Myocyte (in vitro differentiated cells): ENCODE measurements at places on chromosomes 2 and 18. TPM values are rescaled to one million over a fixed set of nuclear protein-coding genes. Genes with fewer than 3 reads are reported as not detected.

DNA sequence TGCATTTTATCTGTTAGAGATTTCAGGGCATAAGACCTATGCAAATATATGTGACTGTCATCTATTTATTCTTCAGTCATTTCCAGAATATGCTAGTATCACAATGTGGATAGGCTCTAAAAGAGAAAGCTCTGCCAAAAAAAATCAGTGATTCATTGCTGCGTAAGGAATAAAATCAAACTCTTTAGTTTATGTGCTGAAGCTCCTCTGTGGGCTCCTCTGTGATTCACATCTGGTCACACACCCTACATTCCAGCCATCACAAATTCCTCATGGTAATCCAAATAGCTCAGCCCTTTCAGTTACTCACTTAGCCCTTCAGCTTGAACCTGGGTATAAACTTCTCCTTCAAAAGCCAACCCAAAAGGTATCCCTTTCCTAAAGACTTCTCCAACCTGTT is 21.4 kb downstream of the DLGAP1 start:
- DNase-seq: no peak

DNA sequence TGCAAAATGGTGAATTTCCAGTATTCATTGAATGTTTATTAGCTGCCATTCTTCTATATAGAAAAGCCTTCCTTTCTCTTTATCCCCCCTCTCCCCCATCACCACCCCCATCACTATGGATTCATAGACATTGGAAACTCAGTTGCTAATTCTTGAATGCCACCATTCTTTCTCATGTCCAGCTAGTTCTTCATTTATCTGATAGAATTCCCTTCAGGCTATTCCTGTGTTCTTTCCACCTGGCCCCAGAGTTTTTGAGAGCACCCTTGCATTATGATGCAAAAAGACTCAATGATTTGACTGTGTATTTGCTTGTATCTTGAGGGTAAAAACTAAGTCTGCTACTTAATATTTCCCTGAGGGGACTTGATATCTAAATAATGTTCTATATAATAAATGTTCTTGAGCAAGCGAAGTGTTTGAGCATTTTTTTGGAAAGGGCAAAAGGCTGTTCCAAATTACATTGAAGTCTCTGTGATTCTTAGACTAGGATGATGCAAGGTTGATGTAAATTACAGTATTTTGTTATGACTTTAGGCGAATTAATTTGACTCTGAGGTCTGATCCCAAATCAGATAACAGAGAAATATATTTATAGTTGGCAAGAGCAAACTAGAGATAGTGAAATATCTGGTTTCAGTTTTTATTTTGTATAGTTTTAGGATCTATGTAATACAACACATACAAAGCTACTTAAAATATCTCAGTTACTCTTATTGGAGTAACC is 18.8 kb upstream of the SOS1 start:
- no peak for DNase-seq

DNA sequence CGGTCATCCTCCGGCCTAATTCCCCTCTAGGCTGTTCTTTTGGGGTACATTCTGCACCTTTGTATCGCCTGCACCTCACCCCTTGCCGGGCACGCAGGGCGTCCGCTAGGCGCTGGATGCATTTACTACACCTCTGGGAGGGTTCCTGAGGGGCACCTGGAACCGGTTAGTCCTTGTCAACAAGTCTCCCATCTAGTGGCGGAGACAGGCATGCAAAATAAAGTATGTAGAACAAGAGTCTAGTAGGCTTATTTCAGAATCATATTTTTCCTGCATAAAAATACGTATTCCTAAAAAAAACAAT is 705 bp upstream of the TEX261 start:
- DNase-seq: no peak

TTC21B gene
- 15.8 and 24.4 TPM in 2 replicates for total RNA-seq

TUBA3D gene
- total RNA-seq: not detected in 2 replicates
